ENCODE measurements at places on chromosomes 13 and 19. TPM values are rescaled to one million over a fixed set of nuclear protein-coding genes. Genes with fewer than 3 reads are reported as not detected.

The C13orf42 gene
- not detected for total RNA-seq

- DNase-seq = no peak
- H3K27ac ChIP-seq = no peak overlapping the region
- H3K4me3 ChIP-seq = no peak overlapping the region
- H3K4me1 ChIP-seq = no peaks in the 10 kb centered on the region
- no peaks in the 10 kb centered on the region for H3K36me3 ChIP-seq
Measured at GRCh38 chr19:35822579-35822978, 9.9 kb upstream of the PRODH2 start.

DNA sequence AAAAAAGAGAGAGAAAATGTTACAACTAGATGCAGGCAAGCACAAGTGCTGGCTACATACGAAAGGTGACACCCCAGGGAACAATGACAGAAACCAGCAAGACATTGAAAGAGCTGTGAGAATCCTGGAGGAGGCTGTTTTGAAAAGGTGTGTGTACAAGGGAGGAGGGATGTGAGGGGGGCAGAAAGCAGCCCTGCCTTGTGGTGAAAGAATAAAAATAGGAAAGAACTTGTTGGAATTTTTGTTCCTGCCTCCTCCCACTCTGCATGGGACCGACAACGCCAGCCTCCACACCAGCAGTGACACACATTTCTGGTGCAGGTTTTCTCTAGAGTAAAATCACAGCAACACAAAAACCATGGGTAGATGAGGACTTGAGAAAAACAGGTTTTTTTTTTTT lies 1258.6 kb downstream of the PCDH9 start:
- DNase-seq = no peak
- no peak overlapping the region for H3K27ac ChIP-seq
- H3K27me3 ChIP-seq = no peaks in the 10 kb centered on the region
- no peaks in the 10 kb centered on the region for H3K4me1 ChIP-seq
- H3K4me3 ChIP-seq = no peak overlapping the region

The PTPRH gene
- not detected for total RNA-seq

DNA sequence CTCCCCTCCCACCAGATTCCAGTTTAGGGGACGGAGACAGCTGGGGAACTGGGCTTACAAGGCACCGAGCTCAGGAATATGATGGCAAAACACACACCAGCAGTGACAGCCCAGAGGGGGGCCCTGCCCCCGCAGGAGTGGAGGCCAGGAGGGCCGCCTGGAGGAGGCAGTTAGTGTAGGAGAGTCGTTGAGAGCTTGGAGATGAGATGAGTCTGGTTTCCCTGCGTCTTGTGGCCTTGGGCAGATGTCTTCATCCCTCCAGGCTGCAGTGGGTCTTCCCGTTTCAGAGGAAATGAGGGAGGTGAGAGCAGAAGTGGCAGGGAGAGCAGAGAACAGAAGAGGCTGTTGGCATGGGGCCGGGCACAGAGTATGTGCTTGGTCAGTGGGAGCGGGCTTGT lies 4.9 kb downstream of the CELF5 start:
- no peaks in the 10 kb centered on the region for H3K36me3 ChIP-seq
- H3K4me1 ChIP-seq = no peaks in the 10 kb centered on the region
- no peak for DNase-seq

The DOCK6 gene
- total RNA-seq = 138 TPM

The INSL3 gene
- not detected for total RNA-seq
